SJCRH30 (cell line): ENCODE measurements at places on chromosomes 3 and 15.

DNA sequence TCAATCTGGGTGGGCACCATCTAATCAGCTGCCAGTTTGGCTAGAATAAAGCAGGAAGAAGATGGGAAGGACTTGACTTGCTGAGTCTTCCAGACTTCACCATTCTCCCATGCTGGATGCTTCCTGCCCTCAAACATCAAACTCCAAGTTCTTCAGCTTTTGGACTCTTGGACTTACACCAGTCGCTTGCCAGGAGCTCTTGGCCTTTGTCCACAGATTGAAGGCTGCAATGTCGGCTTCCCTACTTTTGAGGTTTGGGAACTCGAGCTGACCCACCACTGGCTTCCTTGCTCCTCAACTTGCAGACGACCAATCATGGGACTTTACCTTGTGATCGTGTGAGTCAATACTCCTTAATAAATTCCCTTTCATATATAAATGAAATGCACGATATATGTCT is 8.6 kb upstream of the LIPC start:
- DNase-seq: no peak

DNA sequence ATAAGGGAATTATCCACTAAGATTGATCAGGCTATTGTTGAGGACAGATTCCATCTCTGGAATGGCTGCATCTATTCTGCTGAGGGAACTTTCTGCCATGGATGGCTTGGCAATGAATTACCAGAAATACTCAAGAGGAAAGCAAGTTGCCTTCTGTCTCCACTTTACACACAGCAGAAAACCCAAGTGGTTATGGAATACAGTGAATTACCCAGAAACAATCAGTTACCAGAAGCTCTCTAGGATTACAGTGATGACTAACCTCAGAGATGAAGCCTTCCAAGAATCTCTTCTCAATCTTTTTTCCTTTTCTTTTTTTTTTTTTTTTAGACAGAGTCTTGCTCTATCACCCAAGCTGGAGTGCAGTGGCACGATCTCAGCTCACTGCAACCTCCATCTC is 183.3 kb downstream of the WDR76 start:
- DNase-seq: no peak

DNA sequence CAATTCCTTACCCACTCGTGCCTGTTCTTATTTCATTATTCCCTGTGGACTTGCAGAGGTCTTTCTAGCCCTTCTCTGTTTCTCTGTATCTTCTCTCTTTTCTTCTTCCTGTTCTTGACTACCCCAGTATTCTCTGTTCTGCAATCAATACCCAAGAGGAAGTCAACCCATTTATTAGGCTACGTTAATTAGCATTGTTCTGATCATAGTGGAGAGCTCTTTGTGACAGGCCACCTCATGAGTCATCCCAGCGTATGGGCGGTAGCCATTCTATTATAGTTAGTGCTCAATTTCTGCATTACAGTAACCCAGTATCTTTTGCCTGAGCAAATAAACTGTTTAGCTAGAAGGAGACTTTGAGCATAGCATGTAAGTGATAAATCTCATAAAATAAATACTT is 259.5 kb upstream of the GRM7 start:
- no peak for DNase-seq

DNA sequence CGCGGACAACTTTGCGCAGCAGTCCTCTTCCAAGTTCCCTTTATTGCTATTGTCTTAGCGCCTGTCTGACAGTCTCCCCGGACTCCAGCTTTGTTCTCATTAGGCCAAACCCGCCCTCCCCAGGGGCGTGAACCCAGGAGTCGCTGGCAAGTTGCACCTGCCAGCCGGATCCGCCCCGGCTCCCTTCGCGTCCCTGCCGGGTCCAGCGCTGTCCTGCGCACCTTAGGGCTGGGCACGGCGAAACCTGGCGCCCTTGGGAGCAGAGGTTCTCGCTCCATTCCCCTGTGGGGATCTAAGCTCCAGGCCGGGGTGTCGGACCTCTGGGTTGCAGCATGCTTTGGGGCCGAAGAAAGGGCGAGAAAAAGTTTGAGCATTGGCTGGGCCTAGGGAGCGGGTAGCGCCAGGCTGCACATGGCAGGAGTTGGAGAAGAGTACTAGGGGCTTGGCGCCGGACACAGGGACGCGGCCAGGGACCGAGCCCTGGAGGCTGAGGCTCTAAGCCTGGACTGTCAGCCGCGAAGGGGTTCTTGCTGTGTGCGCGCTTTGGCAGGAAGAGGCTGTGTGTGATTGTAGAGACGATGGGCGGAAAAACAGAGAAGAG is 335.1 kb upstream of the THRB start:
- no peak for DNase-seq

DNA sequence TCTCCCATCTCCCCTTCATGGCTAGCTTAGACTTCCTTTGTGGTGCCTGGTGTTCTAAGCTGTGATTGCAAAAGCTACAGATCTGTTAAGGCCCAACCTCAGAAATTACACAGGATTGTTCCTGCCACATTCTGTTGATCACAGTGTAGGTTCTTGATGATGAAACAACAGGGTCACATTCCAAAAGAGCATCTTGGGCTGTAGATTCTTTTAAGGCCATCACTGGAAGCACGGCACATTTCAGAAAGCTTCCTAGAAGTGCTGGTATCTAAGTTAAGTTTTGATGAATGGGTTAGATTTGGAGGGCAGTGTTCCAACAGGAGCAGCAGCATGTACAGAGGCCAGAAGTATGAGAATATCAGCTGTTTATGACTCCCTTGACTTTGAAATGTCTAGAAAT is 107.5 kb upstream of the SKOR1 start:
- DNase-seq: no peak

DNA sequence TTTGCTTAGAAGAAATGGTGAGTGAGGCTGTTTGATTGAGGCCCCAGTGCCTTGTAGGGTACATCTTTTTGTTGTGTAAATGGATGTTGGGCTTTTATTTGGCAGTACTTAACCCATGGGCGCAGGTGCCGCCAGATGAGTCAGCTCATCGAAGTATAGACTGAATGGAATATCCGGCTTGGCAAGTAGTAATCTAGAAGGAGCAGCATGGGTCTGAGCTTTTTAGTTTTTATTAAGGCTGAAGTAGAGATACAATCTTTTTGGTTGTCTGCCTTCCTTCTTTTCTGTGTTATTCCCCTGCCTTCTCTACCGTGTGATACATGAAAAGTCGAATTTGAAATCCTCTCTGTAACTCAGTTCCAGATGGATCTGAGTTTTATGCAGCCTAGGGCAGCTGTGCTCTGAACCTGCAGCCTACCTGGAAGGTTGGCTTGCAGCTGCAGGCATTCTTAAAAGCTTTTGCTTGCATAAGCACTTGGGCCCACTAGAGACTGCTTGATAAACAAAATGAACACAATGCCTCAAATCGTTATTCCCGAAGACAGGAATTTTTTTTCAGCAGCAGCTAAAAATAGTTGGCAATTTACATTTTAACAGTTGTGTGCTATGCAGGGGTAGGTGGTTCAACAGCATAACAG is 177.5 kb upstream of the CGNL1 start:
- DNase-seq: no peak

DNA sequence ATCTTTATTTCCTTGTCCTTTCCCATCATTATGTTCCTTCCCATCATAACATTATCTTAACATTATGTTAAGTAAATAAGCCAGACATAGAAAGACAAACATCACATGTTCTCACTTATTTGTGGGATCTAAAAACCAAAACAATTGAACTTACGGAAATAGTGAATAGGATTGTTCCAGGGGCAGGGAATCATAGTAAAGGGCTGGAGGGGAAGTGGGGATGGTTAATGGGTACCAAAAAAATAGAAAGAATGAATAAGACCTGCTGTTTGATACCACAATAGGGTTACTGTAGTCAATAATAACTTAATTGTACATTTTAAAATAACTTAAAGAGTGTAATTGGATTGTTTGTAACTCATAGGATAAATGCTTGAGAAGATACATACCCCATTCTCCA is 36.7 kb upstream of the MBNL1 start:
- no peak for DNase-seq

GRCh38 chr3:19920401-19921080 is 13.5 kb downstream of the EFHB start:
- no peak for DNase-seq

- DNase-seq: no peak
Measured at GRCh38 chr3:67635806-67636205, 18.6 kb downstream of the SUCLG2 start.

DNA sequence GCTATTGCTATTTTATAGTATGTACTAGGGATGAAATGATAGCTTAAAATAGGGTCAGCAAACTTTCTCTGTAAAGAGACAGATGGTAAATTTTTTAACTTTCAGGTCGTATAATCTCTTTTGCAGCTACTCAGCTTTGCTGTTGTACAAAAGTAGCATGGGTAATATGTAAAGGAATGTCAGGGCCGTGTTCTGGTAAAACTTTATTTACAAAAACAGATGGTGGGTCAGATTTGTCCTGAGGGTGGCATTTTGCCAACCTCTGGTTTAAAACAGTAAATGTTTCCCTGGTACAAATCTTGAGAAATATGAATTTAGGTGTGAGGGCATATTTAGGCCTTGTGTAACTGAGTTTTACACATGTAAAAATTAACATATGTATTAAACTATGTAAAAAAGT is 18.6 kb downstream of the NMD3 start:
- DNase-seq: no peak

DNA sequence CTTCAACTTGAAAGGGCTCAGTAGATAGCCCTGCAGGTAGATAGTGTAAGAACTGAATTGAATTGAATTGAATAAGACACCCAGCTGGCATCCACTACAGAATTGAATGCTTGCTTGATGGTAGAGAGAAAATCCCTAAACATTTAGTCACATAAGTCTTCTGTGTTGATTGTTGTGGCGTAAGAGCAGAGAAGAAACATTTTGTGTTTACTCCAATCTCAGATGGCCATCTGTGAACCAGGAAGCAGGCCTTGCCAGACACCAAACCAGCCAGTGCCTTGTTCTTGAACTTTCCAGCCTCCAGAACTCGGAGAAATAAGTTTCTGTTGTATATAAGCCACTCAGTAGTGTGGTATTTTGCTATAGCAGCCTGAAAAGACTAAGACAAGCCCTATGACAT is 43.6 kb downstream of the SST start:
- DNase-seq: no peak

DNA sequence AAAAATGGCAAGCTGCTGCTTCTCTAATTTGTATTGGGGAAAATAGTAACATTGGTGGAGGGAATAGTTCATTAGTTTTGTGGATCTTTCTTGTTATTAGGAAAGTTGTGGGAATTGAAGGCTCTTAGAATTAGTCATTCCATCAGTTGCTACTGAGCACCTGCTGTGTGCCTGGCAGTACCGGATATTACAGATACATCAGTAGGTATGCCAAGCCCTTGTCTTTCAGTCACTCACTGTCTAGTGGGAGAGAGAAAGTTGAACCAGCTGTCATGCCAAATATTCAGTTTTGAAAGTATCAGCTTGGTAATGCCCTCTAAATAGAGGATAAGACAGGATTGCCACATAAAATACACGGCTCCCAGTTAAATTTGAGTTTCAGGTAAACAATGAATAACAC is 32.5 kb downstream of the IGSF10 start:
- no peak for DNase-seq

DNA sequence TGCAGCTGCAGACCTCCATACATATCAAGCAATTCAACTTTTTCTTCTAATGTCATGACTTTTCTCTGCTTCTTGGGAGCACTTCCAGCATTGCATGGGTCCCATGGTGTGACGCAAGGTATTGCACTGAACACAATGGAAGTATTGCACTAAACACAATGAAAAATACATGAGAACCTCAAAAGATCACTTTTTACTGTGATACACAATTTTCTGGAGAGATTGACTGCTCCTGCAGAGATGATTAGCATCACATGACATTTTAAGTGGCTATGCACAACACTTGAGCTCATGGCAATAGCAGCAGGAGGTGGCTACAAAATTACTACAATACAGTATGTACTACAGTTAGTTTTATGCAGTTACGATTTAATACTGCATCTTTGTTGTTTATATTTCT is 113.5 kb upstream of the BHLHE40 start:
- no peak for DNase-seq

- no peak for DNase-seq
Measured at GRCh38 chr15:25088261-25088790, 133.5 kb downstream of the SNRPN start.

- DNase-seq: peak; percentile 45
Measured at GRCh38 chr3:43155464-43156121, 49.7 kb upstream of the POMGNT2 start.

GRCh38 chr15:66751579-66751978 is 49.5 kb downstream of the SMAD6 start:
- DNase-seq: peak; percentile 20

DNA sequence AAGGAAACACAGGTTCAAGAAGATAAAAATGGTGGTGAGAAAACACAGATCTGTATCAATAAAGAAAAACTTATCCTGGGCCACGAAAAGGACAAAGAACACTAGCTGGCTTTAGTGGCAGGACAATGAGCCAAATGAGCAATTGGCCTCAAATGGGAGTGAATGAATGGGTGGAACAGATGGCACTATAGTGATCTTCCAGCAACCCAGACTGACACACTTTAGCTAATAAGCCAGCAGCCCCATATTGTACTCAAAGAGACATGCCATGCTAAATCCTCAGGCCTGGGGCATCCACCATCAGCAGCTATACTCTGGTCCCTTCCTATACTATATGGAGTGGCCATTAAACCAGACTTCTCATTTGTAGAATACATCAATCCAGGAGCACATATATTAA is 60.0 kb upstream of the GADL1 start:
- DNase-seq: no peak

- no peak for DNase-seq
Measured at GRCh38 chr3:174356596-174356995, 502.5 kb upstream of the NAALADL2 start.

GRCh38 chr3:70716832-70717231 is 404.4 kb upstream of the MDFIC2 start:
- peak; percentile 1 for DNase-seq

GRCh38 chr3:98540346-98540745 is 8.6 kb downstream of the GPR15 start:
- no peak for DNase-seq

- DNase-seq: no peak
Measured at GRCh38 chr15:86653344-86654197, 573.9 kb downstream of the AGBL1 start.

DNA sequence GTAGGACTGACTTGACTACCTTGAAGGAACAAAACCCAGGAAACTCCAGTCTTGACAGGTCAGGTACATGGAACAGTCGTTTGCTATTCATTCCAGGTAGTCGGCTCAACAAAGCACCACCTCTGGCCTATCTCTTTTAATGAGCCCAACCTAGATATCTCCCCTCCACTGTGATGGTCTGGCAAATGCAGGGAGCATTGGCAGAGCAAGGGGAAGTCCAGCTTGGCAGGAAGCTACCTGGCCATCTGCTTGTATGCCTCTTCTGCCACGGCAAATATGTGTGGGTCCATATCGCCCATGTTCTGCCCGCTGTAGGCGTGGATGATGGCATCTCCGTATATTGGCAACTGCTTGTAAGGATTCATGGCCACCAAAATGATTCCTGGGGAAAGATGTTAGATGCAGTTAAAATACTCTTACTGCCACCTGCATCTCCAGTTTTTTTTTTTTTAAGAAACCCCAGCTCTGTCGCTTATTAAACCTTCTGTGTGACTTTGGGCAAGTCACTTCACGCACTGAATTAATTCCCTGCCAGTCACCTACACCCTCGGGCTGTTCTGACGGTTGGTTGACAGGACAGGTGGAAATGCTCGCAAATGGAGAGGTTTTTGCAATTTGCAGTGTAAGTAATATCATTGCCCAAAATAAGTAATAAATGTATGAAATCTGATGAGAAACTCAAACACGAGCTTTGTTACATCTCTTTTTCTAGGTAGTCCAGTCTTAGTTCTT is 16.8 kb downstream of the MYO5C start:
- no peak for DNase-seq

GRCh38 chr3:4508048-4508981 is 15.2 kb downstream of the ITPR1 start:
- DNase-seq: no peak
